Activated CD4-positive, alpha-beta T cell treated with anti-CD3 and anti-CD28 coated beads, Interleukin-2, amount 10 ng/mL, durations not matched to agents 7 days and 5 days (primary cell): ENCODE measurements at places on chromosomes 1 and 21.

DNA sequence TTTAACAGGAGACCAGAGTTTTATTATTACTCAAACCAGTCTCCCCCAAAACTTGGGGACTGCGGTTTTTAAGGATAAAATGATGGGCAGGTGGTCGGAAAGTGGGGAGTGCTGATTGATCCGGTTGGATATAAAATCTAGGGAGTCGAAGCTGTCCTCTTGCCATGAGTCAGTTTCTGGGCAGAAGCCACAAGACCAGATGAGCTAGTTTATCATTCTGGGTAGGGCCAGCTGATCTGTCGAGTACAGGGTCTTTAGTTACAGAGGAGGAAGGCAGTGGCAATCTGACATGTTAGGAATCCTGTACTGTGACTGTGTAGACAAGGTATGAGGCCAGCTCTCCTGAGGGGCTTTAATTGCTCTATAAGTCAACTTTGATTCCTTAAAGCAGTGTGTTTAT is 22.9 kb upstream of the FOXE3 start:
- no peak for DNase-seq

GRCh38 chr1:35590476-35591040 is 17.4 kb downstream of the TFAP2E start:
- DNase-seq = no peak

GRCh38 chr1:204920511-204920910 is 49.8 kb downstream of the NFASC start:
- DNase-seq = no peak

GRCh38 chr21:27555996-27556395 is 589.1 kb upstream of the ADAMTS5 start:
- DNase-seq = no peak

- peak; percentile 8 for DNase-seq
These were observed 337.6 kb upstream of the SNX7 start for GRCh38 chr1:98323906-98324358.
